ENCODE measurements at places on chromosomes 2 and 18.

DNA sequence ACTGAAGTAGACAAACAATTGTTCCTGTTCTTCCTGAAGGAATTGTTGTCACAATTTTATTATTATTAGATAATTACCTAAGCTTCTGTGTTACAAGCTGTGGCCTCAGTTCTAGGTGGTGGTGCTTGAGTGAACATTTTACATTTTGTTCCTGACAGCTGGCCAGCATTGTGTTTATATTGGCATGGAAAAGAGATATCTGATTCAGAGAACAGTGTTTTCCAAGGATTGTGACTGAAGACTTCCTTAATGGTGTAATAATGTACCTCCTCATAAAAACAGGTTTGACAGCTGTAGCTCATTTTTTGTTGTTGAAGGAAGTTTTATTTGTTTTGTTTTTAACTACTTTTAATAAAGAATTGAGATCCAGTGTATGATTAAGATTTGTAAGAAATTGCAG is 95.2 kb downstream of the EPB41L5 start:
- DNase-seq: no peak

- DNase-seq: no peak
Measured at GRCh38 chr18:493986-494983, 6.2 kb downstream of the COLEC12 start.

- no peak for DNase-seq
Measured at GRCh38 chr2:239768907-239769553, 256.1 kb downstream of the NDUFA10 start.

DNA sequence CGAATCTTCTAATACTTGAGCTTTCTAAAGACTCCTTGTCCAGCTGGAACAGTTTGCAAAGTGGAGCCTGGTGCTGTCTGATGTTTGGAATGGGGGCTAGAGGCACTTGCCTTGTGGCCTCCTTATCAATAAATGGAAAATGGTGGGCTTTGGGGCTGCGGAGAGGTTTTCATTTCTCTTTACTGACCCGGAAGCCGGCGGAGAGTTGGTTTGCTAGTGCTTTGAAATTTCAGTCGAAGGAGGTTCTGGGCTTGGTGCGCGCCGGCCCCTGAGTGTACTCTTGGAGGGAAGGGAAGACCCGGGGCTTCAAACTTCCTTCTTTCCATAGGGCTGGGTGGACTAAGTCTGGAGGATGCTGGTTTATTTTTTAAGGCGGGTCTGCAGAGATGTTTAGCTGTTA is 714 bp downstream of the RPIA start:
- peak; percentile 71 for DNase-seq

DNA sequence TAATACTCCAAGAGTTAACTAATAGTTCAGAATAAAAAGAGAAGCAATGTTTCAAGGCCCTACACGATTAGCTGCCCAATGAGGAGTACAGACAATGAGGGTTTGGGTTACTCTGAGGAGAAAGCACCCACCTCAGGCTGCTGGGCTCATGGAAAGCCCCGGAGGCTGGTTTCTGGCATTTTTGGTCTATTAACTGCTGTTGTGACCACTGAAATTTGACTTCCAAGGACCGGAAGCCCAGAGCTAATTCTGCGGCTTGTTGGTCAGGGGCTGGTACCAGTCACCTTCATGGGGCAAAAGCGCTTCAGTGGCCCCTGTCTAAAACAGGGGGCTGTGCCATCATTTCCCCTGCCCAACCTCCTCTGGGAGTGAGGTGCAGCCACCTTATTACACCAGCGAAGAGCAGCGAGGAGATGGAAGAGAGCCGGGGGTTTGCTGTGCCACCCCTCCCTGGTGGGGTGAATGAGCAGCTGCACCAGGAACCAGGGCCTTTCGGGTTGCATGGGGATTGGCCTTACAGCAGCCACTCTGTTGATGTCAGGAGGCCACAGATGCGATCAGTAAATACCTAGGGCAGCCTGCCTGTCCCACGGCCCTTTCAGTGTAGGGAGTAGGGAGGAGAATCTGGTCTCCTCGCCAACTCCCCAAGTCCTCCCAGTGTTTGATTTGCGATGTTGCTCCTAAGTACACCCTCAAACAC is 131.3 kb downstream of the CELF4 start:
- no peak for DNase-seq

- DNase-seq: no peak
Measured at GRCh38 chr2:211673133-211673905, 865.3 kb downstream of the ERBB4 start.

- DNase-seq: no peak
Measured at GRCh38 chr2:148046802-148047201, 25.9 kb downstream of the MBD5 start.

DNA sequence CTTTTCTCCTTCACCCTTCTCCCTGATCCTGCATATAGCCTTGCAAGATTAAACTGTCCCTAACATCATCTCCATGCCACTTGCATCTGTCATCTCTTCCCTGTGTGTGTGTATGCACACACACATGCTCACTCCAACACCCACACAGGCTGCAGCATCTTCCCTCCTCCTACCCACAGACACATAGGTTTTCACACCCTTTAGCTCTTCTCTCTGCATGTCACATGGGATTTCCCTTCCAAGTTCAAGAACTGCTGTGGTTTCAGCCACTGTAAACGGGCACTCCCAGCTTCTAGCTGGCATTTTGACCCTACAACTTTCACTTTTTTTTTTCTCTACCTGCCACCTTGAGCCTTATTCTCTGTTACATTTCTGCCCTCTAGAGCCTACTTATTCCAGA is 6.4 kb downstream of the CELF4 start:
- DNase-seq: no peak

GRCh38 chr2:8794923-8795825 is 42.2 kb downstream of the KIDINS220 start:
- DNase-seq: no peak

GRCh38 chr2:225319872-225320271 is 79.6 kb upstream of the NYAP2 start:
- DNase-seq: no peak

DNA sequence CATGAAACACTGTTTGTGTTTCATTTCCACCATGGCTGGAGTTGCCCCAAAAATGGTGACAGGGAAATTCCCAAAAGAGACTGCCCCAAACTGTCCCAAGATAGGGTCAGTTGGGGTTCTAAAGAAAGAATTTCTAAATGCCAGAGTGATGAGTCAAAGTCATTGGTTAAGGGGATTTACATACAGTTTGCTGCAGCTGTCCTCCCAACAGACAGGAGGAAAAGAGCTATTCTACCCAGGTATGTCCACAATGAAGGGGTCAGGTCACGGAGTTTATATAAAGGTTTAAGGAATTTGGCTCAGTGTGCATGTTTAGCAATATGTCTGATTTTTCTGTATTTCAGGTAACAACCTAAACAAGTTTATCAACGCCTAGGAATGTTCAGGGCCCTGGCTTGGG is 344.1 kb downstream of the TDRD15 start:
- DNase-seq: no peak

DNA sequence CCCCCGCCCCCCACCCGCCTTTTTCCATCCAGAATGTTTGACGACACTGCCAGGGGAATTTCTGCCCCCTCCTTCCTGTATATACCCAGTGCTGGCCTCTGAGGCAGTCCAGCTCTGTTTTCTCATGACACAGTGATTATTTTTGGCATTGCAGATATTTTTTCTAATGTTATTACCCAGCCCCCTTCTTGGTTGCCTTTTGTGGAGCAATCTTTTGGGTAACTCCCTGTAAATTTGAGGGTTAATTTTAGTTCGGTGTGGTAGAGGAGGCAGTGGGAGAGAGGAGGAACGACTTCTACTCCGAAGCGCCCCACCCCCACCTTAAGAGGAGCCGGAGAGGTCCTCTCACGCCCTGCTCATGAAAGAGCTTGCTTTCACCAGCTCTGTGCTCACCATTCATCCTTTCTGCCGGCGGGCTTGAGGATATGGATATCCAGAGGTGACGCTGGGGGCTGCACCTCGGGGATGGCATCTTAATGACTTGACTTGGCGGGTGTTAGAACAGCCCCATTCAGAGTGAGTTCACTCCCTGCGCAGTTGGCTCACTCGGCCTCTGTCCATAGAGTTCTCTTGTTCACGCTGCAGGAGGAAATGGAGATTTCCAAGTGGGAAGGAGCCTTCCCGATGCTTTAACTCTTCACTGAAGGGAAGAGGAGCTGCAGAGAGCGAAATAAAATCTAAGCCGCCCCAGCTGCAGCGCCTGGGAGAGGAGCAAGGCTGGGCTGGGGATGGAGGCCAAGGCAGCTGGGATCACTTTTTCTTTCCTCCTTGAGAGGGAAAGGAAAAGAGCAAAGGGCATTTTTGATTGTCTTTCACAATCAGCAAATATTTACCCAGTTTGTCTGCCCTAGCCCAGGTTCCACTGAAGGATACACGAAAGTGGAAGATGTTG is 38.4 kb downstream of the EPAS1 start:
- no peak for DNase-seq

GRCh38 chr18:21105936-21106335 is 5.7 kb downstream of the ROCK1 start:
- DNase-seq: no peak

DNA sequence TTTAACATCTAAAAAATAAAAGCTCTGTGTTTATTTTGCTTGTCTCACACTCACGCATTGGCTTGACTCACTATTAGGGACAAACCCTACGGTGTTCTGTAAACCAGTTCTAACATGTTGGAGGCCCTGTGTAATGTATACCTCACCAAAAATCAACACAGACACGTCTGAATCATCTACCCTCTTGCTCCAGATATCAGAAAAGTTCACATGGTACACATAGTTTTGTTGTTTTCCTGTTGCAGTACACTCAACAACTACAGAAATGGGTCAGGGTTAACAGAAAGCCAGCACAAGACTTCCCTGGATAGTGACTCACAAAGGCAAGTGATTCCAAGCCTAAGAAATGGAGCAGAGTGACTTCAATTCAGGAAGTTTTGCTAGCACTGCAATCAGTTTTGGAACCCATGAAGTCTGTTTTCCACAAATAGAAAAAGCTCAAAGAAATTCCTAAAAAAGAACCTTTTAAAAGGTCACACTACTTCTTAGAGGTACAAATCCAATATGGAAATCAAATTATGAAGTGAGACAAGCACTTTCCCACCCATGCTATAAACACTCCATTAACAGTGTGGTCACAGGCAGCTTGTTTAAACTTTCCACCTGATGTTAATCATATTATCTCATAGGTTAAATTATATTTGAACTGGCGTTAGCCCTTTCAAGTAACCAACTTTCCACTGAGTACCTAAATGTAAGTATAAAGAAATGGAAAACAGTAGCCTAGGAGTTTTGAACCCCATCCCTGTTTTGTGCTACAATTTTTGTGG is 87.4 kb downstream of the GAREM1 start:
- no peak for DNase-seq

- DNase-seq: no peak
Measured at GRCh38 chr18:62339106-62339988, 14.2 kb downstream of the TNFRSF11A start.

DNA sequence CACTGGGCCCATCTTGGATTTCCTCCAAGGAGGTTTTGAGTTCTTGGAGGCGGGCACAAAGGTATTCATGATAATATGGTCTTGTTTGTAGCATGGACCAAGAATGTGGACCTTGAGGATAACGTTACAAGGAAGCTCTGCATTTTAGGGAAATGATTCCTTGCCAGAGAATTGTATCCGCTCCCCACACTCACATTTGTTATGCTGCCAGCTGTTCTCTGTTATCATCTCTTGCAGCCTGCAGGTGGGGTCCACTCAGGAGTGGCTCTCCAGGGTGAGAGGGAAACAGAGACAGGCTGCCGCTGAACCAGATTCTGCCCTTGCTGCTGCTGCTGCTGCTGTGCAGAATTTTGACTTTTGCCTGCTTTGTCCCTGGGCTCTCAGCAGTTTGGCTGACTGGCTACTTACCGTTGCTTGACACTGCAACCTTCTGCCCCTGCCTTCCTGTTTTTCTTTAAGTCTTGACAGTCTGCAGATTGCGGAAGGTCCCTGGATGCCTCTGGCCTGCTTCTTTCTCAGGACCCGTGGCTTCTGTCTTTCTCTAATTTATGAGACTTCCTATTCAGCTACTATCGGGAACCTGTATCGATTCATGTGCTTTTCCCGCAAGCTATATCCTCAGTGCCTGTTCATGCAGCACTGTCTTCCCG is 122.3 kb upstream of the DOCK10 start:
- no peak for DNase-seq

DNA sequence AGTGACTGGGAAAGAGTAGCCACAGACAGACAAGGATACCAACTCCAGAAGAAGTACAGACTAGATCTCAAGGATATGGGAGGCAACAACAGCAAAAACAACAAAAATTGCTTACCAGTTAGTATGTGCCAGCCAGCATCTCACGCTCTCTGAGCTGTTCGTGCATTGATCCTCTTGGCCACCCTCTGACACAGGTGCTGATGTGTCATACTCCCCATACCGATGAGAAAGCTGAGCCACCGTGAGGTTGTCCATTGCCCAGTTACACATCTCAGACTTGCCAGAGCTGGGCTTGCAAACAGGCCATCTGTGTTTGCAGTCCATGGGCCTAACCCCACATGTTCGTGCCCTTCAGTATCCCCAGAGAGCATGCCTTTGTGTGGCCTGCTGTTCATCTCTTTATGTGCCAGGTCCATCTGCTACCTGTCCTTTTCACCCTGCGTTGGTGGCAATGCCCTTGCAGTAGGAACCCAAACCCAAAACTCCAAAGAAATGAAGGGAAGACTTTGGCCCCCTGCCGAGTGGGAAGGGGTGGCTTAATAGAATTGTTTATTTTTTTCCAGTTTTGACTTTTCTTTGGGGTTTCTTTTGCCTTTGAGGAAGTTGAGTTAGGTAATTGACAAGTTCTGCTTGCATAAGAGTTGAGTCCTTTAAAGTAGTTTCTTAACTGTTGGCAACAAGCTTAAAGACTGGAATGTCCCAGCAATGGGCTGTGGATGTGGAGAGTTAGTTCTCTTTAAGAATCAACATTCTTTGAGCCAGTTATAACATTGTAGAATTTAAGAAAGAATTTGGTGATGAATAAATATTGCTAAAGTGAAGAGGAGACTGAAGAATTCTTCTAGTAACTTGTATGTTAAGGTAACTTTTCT is 46.7 kb downstream of the LYPD6B start:
- DNase-seq: no peak
